ENCODE measurements at places on chromosomes 2 and 18. TPM values are rescaled to one million over a fixed set of nuclear protein-coding genes. Genes with fewer than 3 reads are reported as not detected.

- H3K4me3 ChIP-seq = no peak overlapping the region
- H3K27ac ChIP-seq = no peak overlapping the region
- DNase-seq = no peak
- no peaks in the 10 kb centered on the region for H3K36me3 ChIP-seq
- H3K27me3 ChIP-seq = peaks cover 30% of the 10 kb centered on the region
Observed at GRCh38 chr2:108355906-108356734, 21.6 kb upstream of the SULT1C4 start.

DNA sequence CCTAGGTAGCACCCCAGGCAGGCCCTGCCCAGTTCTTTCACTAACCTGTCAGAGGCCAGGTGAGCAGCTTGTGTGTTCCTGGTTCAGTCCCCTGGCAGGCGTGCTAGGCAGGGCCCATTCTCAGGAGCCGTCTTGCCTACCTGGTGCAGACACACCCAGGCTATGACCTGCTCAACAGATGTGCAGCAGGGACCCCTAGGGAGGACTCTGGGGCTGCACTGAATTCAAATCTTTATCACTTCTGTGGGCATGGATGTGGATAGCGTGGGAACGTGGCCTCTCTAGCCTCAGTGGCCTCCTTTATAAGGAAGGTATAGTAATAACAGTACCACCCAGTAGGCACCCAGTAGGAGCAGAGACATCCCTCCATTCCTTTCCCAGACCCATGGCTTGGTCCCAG is 48.4 kb downstream of the PLEKHB2 start:
- peak overlapping the region; percentile 75 for H3K27ac ChIP-seq
- H3K4me3 ChIP-seq = no peak overlapping the region
- H3K27me3 ChIP-seq = no peaks in the 10 kb centered on the region
- H3K36me3 ChIP-seq = no peaks in the 10 kb centered on the region
- DNase-seq = no peak
- peaks cover 7% of the 10 kb centered on the region for H3K4me1 ChIP-seq

- no peak for DNase-seq
- H3K27ac ChIP-seq = no peak within 1 kb of the TSS
- H3K4me3 ChIP-seq = no peak within 1 kb of the TSS
- no peaks in the 10 kb centered on the region for H3K4me1 ChIP-seq
- H3K27me3 ChIP-seq = peaks cover 35% of the 10 kb centered on the region
Observed at GRCh38 chr2:134838143-134838620, at the start of gene ACMSD. TSS of gene ACMSD (plus strand) at chr2:134838616. CDS start at chr2:134838683, 67 bp downstream.

GRCh38 chr2:191522478-191523120 is 155.3 kb upstream of the NABP1 start:
- no peak overlapping the region for H3K27ac ChIP-seq
- H3K27me3 ChIP-seq = peaks cover 16% of the 10 kb centered on the region
- no peaks in the 10 kb centered on the region for H3K36me3 ChIP-seq
- H3K4me3 ChIP-seq = no peak overlapping the region

- no peaks in the 10 kb centered on the region for H3K4me1 ChIP-seq
- DNase-seq = no peak
- H3K4me3 ChIP-seq = no peak overlapping the region
- H3K27ac ChIP-seq = no peak overlapping the region
- H3K36me3 ChIP-seq = no peaks in the 10 kb centered on the region
Observed at GRCh38 chr2:127118038-127118437, 11.1 kb upstream of the BIN1 start.

DNA sequence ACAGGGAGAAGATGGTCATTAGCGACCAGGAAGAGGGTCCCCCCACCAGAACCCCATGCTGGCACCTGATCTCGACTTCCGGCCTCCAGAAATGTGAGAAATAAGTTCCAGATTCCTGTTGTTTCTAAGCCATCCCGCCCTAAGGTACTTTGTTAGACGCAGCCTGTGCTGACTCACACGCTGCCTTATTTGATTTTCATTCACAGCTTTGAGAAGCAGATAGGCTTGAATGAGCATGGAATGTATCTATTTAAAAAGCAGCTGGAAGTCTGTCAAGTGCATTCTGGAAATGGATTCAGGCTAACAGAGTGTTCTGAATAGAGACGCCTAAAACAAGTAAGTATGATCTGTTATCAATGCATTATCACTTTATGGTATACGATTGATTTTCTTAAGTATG is 8.3 kb upstream of the IL1R2 start:
- no peak overlapping the region for H3K27ac ChIP-seq
- DNase-seq = no peak
- H3K4me1 ChIP-seq = peaks cover 47% of the 10 kb centered on the region
- H3K36me3 ChIP-seq = no peaks in the 10 kb centered on the region
- no peak overlapping the region for H3K4me3 ChIP-seq

DNA sequence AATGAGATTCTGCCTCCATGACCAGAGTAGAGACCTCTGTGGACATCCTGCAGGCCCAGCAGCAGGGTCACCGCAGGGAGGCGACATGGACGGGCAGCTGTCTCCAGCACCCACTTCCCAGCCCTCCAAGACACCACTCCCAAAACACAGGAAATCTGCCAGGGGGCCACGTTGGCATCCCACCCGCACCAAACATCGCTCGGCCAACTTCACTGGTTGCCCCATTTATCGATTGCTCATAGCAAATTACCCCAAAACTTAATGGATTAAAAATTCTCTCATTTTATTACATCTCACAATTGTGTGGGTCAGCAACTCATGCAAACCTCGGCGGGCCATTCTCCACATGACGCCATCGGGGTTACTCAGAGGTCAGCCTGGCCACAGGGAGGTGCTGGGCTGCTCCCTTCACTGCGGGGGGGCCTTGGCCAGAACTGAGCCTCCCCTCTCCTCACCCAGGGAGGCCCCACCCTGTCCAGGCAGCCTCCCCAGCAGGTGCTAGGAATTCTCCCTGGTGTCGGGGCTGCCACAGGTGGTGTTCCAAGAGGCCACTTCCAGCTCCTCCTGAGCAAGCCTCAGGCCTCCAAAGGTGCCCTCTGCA is 420.7 kb upstream of the MYT1L start:
- no peak for DNase-seq
- no peaks in the 10 kb centered on the region for H3K36me3 ChIP-seq
- H3K4me3 ChIP-seq = no peak overlapping the region
- no peaks in the 10 kb centered on the region for H3K4me1 ChIP-seq
- no peaks in the 10 kb centered on the region for H3K27me3 ChIP-seq

RETSAT gene
- 32.7 TPM for total RNA-seq
